ENCODE measurements at places on chromosomes 6 and 20.

- no peak for DNase-seq
These were observed 18.6 kb downstream of the FYN start for GRCh38 chr6:111854683-111855082.

GRCh38 chr20:58538752-58539151 lies 23.6 kb upstream of the APCDD1L start:
- no peak for DNase-seq

DNA sequence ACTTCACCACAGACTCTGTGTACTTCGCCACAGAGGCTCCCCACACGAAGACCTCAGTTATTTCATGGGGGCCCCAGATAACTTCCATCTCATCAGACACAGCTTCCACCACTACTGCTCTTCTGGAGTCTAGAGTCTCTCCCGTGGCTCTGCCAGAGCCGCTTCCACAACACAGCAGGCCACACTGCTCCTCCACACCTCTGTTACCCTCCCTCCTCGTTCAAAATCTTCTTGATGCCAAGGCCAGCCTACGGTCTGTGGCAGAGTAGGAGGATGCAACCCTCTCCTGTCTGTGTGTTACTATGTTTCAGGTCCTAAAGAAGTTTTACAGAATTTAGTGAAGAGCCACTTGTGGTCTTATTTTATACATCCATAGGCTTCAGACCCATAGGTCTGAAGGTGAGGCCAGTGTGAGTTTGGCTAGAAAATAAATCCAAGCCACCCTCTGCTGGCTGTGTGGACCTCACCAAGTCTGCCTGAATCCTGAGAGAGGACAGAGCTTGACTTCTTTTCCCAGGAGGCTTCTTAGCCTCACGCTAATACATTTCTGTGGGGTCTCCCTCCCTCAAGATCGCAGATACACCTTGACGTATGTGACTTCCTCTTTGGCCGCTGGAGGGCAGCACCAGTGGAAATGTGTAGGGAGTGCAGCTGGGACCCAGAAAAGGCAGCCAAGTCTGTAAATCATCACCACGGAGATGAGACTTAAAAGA lies 197.7 kb downstream of the FAXC start:
- DNase-seq = no peak

DNA sequence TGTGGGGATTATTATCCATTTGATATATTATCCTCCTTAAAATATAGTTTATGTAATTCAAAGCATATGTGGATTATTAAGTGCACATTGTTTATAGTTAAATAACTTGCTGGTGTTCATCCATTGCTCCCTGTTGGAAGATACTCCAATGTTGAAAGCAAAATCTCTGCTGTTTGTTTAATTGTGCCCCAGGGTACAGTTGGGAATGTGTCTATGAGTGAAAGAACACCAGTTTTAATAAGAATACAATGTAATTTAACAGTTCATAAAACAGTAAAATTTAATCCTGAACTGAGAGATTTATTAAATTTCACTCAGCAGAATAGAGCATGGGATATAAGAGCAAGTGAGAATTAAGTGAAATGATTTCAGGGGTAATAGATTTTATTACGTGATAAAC lies 364.9 kb downstream of the GRIK2 start:
- DNase-seq = no peak

- DNase-seq = no peak
These were observed 212.4 kb downstream of the GRIK2 start for GRCh38 chr6:101605874-101606273.

DNA sequence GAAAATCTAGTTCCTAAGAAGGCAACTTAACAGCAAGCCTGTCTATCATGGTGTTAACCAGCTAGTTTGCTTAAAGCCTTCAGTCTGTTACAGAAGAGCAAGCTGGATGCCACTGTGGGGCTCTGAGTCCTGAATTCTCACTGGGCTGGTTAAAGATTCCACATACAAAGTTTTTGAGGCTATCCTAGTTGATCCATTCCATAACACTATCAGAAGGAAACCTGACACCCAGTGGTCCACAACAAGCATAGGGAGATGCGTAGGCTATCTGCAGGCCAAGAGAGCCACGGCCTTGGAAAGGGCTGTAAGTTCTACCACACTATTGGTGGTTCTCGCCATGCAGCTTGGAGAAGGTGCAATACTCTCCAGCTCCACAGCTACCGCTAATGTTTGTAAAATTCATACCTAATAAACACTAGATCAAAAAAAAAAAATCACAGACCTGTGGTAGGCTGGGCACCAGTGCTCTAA lies 420 bp upstream of the MCCD1 start:
- DNase-seq = no peak

DNA sequence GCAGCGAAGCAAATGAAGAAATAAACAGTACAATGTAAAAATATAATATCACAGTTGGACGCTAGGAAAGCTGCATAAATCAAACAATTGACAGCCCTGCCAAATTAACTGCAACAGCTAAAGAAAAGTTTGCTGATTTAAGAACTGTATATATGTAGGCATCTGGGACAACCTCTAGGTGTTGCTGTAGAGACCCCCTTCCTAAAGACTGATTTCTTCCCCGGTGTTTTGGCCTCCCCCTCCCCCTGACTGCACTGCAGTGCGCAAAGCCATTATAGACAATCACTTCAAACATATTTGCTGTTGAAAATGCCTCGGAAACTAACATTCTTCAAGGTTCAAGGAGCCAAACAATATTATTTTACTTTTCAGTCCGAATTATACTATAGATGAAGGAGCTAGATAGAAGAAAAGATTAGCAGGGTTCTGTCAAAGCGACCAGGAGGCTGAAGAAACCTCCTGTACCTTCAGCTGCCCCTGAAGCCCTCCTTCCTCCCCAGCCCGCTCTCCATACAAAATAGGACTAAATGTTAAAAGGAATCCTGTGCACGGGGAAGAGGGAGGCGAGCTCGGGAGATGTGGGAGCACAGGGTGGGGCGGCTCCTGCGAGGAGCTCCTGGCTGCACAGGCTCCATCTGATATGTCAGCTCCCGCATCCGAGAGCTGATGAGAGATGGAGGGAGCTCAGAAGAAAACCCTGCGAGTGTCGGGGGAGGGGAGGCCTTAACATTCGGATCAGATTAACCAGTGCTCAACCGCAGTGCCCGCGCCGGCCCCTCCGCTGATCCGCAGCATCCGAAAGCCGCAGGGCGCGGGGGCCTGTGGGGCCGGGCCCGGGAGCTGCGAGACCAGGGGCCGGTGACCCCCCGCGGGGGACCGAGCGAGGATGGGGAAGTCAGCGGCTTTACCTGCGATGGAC lies 822 bp downstream of the ELOVL4 start:
- DNase-seq = no peak

DNA sequence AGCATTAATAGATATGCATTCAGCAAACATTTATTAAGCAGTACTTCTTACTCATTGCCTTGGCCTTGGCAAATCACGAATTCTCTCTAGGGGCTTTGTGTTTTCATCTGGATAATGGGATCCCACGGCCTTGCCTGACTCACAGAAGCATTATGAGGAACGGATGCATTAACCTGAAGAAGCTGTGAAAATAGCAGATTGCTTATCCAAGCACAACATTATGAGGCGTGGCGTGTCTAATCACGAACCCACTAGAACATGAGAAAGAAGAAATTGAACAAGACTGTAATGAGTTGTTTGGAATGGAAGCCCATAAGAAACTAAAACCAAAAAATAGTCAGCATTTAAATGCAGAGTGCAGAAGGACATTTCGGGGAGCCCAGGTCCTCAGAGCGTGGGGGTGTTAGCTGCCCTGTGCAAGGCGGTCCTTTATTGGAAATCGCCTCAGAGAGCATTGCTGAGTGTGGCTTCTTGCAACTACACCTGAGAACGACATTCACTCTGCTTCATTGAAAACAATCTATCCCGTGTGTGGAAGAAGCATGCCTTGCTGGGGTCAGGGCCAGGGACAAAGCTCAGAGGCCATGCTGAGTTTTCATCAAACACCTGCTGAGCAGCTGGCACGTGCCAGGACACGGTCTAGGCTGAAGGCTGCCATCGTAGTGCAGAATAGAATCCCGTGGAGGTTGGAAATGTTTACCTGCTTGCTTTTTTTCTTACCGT lies 179.9 kb downstream of the ZDHHC14 start:
- DNase-seq = no peak

DNA sequence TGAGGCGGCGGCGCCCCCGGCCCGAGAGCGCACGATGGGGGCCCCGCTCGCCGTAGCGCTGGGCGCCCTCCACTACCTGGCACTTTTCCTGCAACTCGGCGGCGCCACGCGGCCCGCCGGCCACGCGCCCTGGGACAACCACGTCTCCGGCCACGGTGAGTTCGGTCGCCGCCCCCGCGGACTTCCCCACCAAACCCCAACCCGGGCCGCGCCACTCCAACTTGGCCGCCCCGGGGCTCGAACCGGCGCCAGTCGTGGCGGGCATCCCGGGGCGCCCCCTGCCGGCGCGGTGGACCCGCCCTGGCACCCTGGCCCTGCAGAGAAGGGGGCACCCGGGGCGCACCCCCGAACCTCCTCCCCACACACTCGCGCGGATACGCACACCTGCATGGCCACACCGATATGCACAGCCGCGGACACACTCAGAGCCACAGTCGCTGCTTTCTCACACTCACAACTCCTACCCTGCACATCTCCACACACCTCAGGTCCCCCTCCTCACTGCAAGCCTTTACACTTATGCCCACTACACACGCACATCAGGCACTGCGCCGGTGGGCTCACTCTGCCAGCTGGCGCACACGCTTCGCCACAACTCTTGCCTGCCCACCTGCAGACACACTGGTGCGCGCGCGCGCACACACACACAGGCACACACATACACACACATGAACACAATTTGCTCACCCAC lies 535 bp downstream of the VSTM2L start:
- DNase-seq = no peak

- DNase-seq = no peak
These were observed 1.3 kb downstream of the SCUBE3 start for GRCh38 chr6:35214869-35215664.

DNA sequence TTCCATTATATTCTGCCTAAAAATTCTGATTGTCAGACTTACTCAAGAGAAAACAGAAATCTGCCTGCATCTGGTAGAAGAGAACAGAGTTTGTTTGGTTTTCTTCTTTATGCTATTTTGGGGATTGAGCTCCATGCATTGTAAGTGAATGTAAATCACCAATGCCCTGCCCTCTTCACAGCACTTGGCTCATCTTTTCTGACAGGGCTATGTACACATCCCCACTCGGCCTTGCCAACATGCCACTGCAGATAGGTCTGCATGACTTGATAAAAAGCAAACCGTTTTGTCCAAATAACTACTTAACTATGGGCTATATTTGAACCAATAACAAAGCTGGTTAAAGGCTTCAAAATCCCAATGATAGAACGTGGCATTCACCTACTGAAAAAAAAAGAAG lies 117.7 kb downstream of the IBTK start:
- DNase-seq = no peak

DNA sequence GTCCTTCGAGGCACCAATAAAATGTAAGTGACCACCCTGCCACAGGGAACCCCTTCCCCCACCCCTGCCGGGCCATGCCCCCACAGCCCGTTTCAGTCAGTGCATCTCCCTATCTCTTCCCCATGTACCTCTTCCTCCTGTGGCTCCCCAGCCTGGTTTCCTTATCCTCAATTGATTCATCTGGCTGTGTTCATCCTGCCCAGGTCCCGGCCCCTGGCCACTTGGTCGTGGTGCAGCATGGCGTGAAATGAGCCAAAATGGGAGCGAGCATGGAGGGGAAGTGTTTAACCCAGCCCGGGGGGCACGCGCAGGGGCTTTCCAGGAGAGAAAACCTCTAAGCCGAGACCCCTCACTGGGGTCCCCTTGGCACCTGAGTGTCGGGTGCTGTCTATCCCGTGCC lies 35.9 kb downstream of the HM13 start:
- DNase-seq = no peak

DNA sequence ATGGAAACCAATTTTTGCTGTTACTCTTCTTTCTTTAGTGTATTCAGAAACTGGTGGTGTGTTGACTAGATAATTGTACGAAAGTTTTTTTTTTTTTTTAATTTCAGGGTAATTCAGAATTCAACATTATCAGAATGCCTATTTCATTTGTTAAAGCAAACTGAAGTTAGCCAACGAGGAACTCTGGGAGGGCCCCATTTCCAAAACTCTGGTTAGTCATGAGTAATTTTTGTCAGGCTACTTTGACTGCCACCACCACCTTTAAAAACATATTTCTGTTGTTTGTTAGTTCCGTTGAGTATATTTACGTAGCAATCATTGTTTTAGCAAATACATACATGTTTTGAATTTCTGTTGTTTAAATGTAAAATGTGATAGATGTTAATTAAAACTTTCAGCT lies 763 bp downstream of the ZKSCAN8 start:
- DNase-seq = no peak

DNA sequence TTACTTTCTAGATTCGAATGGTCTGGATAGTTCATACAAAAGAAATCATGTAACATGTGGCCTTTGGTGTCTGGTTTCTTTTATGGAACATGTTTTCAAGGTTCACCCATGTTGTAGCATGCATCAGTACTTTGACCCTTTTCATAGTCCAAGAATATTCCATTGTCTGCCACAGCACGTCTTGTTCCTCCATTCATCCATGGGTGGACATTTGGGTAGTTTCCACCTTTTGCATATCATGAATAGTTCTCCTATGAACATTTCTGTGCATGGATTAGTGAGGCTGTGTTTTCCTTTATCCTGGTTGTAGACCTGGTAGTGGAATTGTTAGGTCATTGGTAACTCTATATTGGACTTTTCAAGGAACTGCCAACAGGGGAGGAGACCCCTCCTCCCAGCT lies 31.7 kb downstream of the GSTA3 start:
- no peak for DNase-seq

- no peak for DNase-seq
These were observed 2.7 kb upstream of the PAX1 start for GRCh38 chr20:21702553-21703470.

DNA sequence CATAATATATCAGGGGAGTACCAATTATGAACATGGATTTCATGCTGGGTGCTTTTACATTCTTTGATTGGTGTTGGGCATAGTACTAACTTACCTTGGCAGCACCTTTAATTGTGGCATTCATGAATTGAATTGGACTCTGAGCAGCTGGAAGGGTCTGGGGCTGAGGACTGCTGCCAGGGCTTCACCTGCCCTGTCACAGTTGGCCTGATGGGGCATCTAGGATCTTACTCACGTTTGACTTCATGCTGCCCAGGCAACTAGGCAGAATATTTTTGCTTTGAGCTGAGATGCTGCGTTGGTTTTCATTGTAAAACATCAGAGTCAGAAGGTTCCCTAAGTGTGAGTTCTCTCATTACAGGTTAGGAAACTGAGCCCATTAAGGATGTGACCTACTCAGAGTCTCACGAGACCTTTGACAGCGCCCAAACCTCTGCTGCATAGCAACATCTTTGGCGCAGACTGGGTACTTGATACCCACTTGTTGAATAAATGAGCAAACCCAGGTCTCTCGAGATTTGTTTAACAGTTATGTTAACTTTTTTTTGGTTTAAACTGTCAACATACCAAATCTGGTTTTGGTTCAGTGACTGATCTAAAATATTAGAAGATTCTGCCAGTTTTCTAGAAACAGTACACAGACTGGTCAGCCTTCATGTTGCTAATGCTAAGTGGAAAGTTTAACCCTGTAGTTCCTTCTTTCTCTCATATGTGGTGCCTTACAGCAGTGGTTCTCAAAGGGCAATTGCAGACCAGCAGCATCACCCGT lies 104.9 kb downstream of the TCP11 start:
- DNase-seq = no peak

All from effector memory CD4-positive, alpha-beta T cell (primary cell).